ENCODE measurements at places on chromosomes 5 and 9.
A peak's percentile ranks its signal among the peaks of the same experiment; 100 is the strongest.

DNA sequence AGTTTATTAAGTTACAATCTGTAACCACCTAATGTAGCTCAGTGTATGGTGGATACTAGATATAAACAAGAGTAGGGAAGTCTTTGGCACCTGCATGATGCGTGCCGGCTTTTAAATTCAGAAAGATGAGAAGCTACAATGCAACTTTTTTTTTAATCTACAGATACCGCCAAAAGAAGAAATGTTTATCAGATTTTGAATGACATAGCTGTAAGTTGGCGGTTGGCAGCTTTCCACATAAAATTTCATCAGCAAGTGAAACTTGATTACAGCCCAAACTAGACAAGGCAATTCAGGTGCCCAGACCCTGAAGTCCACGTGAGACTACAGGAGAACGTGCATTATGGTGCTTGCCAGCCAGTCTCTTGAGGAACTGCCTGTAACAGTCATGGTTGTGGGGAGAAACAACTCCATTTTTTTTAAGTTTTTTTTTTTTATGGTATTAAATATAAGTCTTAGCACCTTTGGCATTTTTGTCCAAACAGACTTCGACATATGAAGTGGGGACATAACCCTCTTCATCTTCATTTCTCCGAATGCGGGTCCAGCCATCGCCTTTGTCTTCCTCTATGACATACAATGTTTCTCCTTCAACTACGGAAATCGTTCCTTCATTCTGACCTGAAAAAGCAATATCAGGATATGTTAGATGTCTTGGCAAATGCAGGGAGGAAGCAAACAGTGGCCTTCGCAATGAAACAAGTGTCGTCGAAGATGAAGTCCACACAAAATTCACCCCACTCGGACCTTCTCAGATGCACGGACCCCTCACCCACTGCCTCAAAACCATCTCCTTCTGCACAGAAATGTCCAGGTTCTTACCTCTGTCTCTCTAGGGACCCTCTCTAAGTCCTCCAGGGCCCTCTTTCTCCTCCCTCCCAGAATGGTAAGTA, 60.4 kb downstream of the USP20 start:
- DNase-seq, result no peak

DNA sequence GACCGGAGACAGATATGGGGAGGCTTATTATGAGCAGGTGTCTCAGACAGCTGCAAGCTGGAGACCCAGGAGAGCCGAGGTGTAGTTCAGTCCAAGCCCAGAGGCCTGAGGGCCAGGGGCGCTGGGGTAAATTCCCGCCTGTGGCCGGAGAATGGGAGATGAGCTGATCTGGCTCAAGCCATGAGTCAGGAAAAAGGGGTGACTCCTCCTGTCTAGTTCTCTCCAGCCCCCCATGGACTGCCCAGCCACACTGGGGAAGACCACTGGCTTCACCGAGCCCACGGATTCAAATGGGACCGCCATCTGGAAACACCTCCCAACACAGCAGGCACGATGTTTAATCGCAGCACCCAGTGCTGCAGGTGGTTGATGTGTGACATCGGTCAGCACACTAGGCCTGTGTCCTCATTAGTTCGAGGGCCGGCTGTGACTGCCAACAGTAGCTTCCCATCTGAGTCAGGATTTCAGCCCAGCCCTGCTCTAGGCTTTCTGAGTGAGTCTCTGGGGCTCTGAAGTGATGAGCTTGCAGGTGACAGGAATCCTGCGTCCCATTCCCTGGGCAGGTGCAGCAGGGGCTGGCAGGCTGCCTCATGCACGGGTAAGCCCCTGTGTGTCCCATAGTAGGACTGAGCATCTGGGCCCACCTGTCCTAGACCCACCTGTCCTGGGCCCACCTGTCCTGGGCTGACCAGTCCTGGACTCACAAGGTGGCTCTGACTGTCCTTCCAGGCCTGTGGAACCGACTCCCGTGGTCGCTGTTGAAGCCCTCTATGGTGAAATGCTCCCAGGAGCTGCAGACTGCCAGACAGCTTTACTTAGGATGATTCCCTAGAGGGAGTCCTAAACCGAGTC, 49.7 kb downstream of the AHRR start:
- DNase-seq, result peak; percentile 79

DNA sequence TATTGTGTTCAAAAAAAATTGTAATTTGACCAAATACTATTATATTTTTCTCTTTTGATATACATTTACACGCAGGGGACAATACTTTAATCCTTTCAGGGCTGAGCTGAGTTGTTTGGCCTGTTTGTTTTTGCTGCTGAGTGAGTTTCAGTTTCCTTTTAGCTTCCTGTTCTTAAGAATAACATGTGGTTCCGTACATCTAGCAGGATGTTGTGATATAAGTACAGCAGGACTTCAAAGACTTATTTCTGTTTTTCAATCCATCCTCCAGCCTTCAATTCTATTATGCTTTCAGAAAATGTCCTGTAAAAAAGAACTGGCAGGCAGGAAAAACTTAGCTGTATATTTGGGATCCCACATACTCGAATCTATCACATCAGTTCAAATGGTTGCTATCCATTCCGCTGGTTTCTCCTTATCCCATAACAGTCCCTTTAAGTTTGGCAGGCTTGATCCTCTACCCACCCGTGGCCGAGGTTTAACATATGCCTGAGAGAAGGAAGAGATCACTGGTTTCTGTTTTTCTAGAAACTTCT, 1037.3 kb upstream of the ACO1 start:
- peak; percentile 3 for DNase-seq

DNA sequence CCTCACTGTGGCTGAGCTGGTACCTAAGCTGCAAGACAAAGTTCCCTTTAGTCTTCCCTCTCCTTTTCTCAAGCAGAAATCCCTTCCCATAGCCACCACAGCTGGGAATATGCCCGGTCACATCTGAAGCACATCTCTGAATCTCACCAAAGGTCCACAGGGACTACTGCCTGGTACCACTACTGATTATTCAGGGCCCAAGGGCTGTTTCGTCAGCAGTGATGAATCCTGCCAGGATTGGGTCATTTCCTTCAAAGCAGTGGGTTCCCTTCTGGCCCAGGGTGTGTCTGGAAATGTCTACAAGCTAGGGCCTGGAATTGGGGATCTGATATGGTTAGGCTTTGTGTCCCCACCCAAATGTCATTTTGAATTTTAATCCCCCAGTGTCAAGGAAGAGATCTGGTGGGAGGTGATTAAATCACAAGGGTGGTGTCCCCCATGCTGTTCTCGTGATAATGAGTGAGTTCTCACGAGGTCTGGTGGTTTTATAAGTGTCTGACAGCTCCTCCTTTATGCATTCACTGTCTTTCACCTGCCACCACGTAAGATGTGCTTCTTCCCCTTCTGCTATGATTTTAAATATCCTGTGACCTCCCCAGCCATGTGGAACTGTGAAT, 83.2 kb upstream of the FST start:
- DNase-seq, result no peak

- DNase-seq, result peak; percentile 48
Observed at GRCh38 chr5:53479590-53480415, 626 bp upstream of the FST start.

DNA sequence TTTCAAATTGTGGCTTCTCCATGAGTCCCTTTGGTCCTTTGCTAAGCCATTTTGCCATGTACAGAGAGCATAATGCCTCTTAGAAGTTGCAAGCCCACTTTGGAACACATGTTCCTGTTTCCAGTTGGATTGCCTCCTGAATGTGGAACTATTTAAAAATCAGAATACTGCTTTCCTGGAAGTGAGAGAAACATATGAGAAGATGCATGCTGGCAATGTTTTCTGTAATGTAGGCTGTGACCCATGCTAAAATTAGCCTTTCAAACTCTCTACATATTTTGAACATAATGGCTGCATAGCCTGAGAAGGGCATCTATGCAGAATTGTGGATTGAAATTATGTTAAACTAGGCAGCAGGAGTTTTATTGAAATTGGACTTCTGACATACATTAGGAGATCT, 175.5 kb upstream of the PAPPA start:
- no peak for DNase-seq

DNA sequence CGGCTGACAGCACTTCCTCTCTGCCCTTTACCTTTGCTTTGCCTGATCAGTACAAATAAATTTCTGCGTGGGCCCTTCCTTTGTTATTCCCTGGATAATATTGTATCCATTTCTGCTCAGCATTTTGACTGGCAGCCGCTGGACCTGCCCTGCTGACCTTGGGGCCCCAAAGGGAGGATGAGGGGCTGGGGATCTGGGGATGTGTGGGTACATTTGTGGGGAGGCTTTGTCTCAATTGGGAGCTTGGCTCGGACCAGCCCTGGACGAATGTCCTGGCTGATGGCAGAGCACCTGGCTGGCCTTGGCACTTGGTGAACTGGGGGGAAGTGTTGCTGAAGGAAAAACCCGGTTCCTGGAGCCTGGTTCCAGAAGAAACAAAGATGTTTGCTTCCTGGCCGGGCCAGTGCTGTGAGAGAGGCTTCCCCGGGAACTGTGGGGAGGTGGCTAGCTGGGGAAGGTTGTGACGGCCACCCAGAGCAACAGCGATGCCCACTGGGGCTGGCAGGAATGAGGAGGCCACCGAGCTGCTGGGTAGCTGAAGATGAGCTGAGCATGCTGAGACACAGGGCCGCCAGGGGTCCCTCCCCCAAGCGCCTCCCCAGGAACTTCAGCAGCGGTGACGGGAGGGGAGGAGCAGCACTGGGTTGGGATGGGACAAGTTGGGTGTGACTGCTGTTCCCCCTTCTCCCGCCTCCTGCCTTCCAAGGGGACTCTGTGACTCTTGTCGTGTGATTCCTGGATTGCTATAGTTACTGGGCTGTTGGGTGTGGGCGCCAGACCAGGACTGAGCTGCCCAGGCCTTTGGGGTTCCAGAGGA, 8.4 kb downstream of the LMX1B start:
- no peak for DNase-seq

GRCh38 chr5:179262126-179262920, 82.9 kb downstream of the ADAMTS2 start:
- no peak for DNase-seq
